Esophagus squamous epithelium (tissue), 5 donors: ENCODE measurements at places on chromosomes 1 and 21.

- peak; percentile 52 for DNase-seq
Observed at GRCh38 chr1:31394584-31395193, 18.3 kb upstream of the SERINC2 start.

GRCh38 chr1:164864161-164864560, 305.2 kb downstream of the PBX1 start:
- no peak for DNase-seq

- no peak for DNase-seq
Observed at GRCh38 chr1:17055801-17056200, 2.0 kb upstream of the SDHB start.

GRCh38 chr1:70290218-70290617, 64.3 kb downstream of the ANKRD13C start:
- no peak for DNase-seq

DNA sequence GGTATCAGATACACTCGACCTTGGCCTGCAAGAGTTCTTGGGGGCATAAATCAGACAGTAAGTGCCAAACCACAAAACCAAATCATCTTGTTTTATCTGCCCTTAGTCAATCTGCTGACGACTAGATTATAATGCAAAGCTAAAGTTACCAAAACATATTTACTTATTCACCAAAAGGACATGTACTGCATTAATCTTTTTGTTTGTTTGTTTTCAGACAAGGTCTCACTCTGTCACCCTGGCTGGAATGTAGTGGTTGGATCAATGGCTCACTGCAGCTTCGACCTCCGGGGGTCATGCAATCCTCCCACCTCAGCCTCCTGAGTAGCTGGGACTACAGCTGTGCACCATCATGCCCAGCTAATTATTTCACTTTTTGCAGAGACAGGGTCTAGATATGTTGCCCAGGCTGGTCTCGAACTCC, 114.7 kb downstream of the APP start:
- no peak for DNase-seq

- no peak for DNase-seq
Observed at GRCh38 chr21:42467140-42467983, 28.7 kb downstream of the RSPH1 start.

GRCh38 chr21:42751866-42752265, 98.4 kb downstream of the PDE9A start:
- no peak for DNase-seq

DNA sequence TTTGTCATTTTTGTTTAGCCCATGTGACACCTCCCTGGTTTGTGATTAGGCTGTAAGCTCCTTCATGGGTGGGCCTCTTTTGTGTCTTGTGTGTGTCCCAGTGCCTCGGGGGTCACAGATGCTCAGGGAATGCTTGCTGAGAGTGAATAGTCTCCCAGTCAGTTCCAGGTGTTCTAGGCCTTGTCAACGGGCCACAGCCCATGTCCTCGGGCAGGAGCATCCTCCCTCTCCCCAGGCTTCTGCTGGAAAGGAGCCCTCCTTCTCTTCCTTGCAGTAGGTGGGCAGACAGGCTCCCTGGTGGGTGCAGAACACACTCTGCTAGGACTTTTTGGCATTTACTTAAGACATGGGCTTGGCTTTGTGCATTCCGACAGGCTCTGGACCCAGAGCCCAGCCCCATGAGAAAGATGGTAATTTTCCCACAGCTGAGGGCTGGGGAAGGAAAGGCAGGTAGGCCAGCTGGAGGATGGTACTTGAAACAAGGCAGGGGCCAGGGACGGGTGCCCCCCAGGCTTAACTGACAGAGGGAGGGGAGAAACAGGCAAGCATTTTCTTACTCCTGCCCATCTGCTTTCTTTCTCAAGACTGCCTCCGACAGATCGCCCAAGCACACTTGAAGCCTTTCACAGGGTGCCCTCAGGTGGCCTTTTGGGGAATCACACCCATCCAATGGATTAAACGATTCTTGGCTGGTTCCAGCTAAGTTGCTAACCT, 7.1 kb upstream of the CPLANE2 start:
- no peak for DNase-seq

- no peak for DNase-seq
Observed at GRCh38 chr1:100517515-100517914, 20.4 kb upstream of the GPR88 start.

GRCh38 chr1:40476924-40477677, at the start of gene ZFP69:
Gene ZFP69 (plus strand): TSS chr1:40477290. CDS start chr1:40479362, 2,072 bp downstream.
- DNase-seq: peak; percentile 8

GRCh38 chr1:228930479-228930957, 195.2 kb downstream of the RHOU start:
- DNase-seq: no peak

DNA sequence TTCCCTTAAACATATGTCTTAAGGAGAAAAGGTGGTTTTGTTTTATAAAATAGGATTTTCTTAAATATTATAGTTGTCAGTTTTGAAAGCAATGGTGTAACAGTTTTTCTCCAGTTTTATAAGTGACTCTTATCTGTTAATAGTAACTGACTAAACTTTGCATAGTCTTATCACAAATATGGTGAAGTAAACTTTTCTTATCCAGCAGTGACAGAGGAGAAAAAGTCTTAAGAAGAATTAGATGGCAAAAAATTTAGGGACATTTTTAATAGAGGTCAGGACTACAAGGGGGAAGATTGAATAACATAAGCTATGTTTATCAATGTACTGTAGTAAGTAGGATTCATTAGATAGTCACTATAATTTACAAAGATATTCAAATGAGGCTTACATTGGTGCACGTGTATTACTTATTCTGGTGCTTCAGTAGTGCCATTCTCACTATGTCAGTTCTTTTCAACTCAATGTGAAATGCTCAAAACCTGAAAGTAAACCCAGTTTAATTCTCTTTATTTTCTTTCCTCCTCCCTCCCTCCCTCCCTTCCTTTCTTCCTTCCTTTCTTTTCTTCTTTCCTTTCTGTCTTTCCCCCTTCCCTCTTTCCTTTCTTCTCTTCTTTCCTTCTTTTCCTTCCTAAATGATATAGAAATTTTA, 26.1 kb downstream of the F3 start:
- DNase-seq: no peak

DNA sequence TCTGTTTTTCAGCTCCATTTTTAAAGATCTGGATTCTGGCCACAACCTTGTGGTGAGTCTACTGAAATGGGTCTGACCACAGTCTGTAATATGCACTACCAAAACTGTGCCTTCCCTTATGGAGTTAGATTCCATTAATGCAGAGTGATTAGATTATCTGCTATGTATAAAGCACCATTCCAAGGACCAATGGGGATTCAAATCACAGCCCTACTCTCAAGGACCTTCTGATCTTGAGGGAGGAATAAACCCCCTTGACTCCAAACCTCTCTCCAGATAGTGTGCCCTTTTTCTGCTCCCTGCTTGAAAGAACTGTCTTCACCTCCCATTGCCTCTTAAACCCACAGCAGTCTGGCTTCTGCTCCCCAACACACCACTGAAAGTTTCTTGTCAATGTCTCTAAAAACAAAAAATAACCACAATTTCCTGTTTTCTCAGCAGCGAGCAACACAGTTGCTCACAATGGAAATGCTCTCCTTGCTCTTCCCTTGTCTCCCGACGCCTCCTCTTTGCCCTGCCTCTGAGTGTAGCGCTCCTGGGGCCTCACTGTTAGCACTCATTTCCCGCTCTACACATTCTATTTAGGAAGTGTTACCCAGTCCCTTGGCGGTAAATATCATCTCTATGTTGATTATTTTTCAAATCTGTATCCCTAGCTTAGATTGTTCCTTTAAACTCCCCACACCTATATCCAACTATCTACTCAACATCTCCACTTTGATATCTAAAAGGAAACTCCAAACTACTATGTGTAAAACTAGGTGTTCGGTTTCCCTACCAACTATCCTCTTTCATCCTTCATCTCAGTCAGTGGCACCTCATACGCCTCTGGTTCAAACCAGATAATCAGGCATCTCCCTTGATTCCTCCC, 13.6 kb downstream of the PCNX2 start:
- no peak for DNase-seq

GRCh38 chr1:234696148-234696576, 86.2 kb upstream of the IRF2BP2 start:
- no peak for DNase-seq

GRCh38 chr1:226510453-226510852, 38.1 kb upstream of the STUM start:
- no peak for DNase-seq

GRCh38 chr1:91153341-91153740, 131.5 kb upstream of the ZNF644 start:
- no peak for DNase-seq

DNA sequence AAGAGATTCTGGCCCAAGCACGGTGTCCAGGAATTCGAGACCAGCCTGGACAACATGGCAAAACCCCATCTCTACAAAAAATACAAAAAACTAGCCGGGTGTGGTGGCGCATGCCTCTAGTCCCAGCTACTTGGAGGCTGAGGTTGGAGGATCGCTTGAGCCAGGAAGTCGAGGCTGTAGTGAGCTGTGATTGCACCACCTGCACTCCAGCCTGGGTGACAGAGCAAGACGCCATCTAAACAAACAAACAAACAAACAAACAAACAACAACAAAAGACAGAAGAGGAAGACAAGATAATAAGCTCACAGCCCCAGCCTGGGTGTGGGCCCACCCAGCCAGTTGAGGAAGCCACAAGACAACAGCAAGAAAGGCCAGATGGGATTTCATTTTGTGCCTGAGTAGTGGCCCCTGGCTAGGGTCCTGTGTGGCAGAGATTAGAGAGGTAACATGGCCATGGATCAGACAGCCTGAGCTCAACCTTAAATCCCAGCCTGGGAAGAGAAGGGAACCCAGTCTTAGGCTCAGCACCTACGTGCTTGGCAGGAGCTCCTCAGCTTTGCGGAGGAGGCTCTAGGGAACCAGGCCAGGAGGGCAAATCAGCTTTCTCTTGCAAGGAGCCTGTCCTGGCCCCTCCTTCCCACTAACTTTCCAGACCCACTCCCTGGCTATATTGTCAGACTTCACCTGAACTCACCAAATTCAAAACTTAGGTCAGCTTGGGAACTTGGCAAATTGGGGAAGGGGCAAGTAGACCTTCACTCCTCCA, 4.9 kb upstream of the BEST4 start:
- DNase-seq: no peak

- no peak for DNase-seq
Observed at GRCh38 chr1:87239997-87240605, 88.6 kb upstream of the LMO4 start.

- no peak for DNase-seq
Observed at GRCh38 chr1:150905301-150905700, 18.4 kb downstream of the CTXND2 start.

- no peak for DNase-seq
Observed at GRCh38 chr21:26140164-26140579, 30.4 kb downstream of the APP start.

GRCh38 chr1:165899461-165899941, 72.1 kb downstream of the UCK2 start:
- no peak for DNase-seq

DNA sequence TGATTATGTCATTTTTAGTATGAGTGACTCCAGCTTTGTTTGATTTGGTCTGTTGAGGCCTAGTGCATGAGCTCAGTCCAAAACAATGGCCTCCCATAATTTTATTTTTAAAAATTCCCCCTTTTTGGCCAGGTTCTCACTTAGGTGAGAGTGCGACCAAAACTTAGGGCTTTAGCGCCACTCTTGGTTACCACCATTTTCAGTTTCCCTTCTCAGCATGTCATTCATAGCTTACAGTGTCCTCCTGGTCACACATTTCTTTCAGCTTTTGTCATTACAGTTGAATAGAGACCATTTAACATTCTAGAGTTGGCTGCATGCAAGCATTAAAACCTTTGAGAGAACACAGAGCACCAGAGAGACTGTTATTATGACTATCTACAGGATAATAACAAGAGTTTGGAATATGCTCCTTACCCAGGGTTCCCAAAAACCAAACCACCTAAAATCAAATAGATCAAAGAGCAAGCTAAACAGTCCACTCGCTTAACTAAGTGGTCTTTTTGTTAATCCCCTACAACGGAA, 85.4 kb downstream of the TLR5 start:
- no peak for DNase-seq

GRCh38 chr1:84433258-84434080, 35.2 kb downstream of the DNASE2B start:
- DNase-seq: no peak

DNA sequence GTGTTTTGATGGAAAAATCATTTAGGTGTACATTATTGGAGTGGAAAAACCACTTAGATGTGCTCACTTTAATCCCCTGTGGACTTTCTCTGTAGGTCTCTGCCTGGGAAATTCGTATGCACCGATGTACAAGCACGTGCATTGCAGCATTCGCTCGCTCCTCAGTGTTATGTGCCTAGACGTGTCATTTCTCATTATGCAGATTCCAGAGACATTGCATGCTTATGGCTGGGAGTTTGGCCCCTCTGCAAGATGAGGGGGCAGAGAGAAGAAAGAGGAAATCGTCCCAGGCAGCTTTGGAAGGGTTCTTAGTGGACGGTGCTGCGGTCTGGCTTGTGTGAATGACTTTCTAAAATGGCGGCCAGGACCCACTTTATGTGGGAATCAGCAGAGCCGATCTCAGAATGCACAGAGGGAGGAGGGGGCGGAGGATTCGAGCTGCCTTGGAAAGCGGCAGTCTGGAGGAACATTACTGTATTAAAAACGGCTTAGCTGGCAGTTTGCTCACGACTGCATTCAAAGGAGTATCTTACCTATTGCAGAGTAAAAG, 2.3 kb downstream of the SPEN start:
- DNase-seq: no peak

DNA sequence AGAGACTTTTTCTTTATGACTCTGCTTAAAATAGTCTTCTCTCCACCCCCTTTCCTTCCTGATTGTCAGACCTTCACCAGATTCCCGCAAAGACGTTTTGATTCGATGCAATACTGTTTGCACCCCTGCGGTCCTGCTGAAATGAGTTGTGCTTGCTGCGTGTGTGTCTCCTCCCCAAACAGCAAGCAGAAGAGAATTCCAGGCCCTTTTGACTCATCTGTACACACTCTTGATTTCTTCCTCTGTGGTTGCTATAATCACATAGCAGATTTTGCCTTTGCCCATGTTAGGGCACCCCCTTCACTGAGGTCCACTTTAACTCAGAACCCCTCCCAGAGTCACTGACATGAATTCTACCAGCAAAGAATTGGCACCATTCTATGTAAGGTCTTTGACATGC, 136.5 kb downstream of the ZZZ3 start:
- DNase-seq: no peak
